ENCODE measurements at places on chromosomes 2 and 18.

GRCh38 chr2:185793532-185794345 is 55.1 kb downstream of the FSIP2 start:
- DNase-seq: no peak

GRCh38 chr18:11996190-11996754 is 15.0 kb downstream of the IMPA2 start:
- no peak for DNase-seq

DNA sequence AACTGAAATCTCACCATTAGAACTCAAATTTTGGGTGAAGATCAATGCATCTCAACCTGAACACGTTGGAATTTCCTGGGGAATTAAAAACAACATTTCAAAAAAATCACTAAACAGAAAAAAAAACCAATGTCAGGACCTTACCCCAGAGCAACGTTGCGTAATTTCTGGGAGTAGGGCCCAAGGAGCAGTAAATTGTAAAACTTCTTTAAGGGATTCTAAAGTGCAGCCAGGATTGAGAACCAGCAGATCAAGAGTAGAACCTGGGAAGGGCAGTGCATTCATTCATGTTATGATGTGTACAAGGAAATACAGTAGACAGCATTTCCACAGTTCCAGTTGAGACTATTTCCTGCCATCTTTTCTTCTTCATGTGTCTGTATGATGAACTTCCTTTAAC is 56.9 kb downstream of the RHBDD1 start:
- no peak for DNase-seq

- DNase-seq: no peak
Observed at GRCh38 chr2:193502363-193503035, 1307.8 kb upstream of the TMEFF2 start.

GRCh38 chr2:206890926-206891325 is 48.4 kb upstream of the CPO start:
- DNase-seq: no peak

DNA sequence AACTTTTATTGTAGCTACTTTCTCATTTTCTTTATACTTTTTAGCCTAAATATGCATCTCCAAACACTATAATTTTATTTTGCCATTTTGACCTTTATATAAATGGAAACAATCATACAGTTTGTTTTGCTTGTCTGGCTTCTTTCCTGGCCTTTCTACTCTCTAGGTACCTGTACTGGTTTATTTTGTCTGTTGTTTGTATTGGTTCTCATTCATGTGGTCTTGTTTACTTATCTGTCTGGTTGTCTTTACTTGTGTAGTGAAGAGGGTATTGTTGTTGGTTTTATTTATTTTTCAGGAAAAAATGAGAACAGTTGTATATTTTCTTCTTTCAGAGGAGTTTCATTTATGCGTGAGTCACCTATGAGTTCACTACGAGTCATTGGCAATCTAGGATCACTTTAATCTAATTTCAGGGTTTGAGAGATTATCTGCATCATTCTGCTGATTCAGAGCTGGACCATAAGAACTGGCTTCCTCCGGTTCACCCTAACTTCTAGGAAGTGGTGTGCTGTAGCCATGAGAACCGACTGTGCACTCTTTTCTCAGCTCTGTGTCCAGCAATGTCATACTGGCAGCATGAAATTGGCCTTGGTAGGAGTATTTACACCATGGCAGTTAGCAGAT is 33.1 kb upstream of the HDAC4 start:
- DNase-seq: no peak

DNA sequence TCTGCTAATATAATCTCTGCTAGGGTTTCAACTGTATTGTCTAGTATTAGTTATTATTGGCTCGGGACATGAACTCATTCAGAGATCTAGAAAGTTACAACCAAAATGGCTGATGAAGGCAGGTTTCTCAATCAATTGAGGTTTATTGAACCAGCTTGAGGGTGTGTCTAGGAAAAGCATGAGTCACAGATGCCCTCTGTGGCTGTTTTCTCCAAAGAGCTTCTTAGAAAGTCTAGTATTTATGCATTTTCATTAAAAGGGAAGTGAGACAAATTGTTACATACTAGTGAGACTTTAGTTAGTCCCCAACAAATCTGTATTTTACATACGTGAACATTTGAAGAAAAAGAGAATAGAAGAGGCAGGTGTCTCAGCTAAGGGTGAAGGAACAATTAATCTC is 23.0 kb upstream of the RTTN start:
- no peak for DNase-seq

DNA sequence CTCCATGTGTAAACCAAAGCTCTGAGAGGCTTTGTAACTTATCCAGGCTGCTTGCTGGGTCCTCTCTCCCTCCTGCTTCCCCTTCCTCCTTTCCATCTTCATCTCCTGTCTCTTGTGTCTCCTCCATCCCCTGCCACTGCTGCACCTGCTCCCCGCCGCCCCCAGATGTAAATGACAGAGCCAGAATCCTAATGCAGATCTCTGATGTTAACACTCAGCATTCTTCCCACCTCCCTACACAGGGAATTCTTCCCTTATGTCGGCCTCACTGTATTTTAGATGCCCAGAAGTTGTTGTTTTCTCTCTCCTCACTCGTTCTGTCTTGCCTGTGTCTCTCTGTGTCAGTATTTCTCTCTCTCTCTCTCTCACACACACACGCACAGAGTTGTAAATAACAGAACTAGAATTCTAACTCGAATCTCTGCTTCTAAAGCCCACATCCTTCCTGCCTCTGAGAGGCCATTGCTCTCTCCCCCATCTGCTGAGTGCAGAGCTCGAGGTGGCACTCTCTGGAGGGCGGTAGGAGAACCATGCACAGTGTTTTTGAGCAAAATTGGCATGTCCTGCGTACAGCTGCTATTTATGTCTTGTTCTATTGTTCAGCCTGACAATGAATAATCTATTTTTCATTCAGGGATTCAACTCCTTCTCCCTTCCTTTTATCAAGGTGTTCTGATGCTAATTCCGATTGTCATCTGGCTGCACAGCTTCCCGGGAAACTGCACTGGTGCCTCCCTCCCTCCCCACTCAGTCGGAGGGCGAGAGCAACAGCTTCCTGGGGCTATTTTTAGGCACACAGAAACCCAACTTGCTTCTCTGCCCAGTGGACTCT is 219.9 kb downstream of the SH3RF3 start:
- peak; percentile 30 for DNase-seq

DNA sequence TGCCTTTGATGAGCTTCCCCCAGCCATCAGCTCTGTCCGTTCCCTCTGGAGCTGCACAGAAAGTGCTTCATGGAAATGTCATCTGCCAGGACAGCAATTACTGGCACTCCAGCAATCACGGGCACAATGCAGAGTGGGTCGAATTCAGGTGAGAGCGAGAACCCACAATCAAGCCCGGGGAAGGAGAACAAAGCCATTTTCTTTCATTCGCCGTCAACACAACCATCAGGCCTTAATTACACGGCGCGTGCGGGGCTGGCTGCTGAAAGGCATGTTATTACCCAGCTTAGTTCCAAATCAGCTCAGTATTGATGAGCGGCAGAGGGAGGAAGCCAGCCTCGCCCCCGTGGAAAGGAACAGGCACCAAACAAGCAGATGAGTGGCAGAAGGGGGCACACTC is 143.9 kb downstream of the MYT1L start:
- DNase-seq: no peak

GRCh38 chr18:50006470-50007046 is 188.4 kb downstream of the MYO5B start:
- DNase-seq: no peak

- DNase-seq: no peak
Observed at GRCh38 chr2:213627054-213627710, 342.9 kb downstream of the SPAG16 start.

- DNase-seq: no peak
Observed at GRCh38 chr2:181371195-181371594, 86.0 kb upstream of the ITGA4 start.

GRCh38 chr2:16520891-16521290 is 144.7 kb downstream of the CYRIA start:
- no peak for DNase-seq

- no peak for DNase-seq
Observed at GRCh38 chr2:225600444-225600843, 200.9 kb downstream of the NYAP2 start.

DNA sequence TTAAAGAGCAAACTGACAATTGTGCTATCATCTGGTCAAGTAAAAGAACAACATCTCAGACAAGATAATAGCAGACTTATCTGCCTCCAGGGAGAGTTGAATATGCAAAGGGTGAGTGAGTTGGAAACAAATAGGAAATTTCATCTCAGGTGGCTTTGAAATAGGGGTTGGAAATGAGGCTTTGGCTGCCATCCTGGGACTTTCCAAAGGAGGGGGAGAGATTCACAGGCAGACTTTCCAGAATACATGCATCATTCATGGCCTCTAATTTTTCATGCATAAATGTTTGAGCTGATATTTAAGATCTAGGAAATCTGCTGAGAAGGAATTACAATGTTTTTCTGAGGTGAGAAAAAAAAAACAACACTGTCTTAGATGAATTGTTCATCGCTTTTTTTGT is 300.5 kb downstream of the ALK start:
- no peak for DNase-seq

- no peak for DNase-seq
Observed at GRCh38 chr18:7609617-7610016, 42.5 kb downstream of the PTPRM start.

GRCh38 chr2:240255165-240255491 is 114.7 kb upstream of the OTOS start:
- no peak for DNase-seq

DNA sequence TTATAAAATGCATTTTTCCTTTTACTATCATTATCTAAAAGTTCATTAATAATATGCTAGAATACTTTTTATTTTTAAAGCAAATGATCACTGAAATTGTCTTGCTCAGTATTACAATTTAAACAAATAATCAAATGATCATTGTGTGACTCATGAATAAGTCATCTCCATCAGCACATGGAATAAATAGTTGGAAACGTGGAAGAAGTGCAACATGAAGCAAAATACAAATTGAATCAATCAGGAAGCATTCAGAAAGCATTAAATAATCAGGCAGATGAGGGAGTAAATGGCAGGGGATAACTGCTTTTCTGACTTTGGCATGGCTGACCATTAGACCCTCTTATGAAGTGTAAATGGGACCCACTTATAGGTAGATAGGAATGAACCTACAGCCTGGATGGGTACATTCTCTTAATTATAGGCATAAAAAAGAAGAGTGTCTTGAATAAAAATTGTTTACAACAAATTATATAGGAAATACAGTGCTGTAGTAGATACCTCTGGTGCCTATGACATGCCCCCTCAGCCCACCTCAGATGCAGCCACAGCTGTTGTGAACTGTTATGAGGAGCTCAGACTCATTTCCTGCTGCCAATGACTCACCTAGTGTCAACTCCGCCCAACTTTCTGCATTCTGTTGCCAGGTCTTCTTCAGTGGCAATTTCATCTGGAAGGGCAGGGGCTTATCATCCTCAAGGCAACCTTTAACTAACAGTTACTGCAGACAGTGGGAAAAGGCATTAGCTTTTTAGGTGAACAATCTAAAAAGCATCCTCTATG is 936.0 kb downstream of the TRIB2 start:
- no peak for DNase-seq

DNA sequence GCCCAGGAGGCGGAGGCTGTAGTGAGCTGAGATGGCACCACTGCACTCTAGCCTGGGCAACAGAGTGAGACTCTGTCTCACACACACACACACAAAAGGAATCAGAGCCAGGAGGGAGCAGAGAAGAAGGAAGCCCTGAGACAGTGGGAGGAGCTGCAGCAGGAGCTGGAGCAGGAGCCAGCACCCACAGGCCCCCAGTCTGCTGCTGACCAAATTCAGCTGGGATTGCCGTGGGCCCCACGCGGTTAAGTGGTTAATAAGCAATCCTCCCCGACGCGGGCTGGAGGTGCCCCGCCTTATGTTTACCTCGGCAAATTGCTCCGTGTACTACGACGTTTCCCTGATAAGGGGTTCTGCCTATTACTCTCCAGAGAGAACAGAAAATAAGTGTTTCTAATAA is 265.3 kb downstream of the TWIST2 start:
- DNase-seq: no peak

GRCh38 chr2:37564356-37564755 is 107.1 kb downstream of the CDC42EP3 start:
- no peak for DNase-seq

DNA sequence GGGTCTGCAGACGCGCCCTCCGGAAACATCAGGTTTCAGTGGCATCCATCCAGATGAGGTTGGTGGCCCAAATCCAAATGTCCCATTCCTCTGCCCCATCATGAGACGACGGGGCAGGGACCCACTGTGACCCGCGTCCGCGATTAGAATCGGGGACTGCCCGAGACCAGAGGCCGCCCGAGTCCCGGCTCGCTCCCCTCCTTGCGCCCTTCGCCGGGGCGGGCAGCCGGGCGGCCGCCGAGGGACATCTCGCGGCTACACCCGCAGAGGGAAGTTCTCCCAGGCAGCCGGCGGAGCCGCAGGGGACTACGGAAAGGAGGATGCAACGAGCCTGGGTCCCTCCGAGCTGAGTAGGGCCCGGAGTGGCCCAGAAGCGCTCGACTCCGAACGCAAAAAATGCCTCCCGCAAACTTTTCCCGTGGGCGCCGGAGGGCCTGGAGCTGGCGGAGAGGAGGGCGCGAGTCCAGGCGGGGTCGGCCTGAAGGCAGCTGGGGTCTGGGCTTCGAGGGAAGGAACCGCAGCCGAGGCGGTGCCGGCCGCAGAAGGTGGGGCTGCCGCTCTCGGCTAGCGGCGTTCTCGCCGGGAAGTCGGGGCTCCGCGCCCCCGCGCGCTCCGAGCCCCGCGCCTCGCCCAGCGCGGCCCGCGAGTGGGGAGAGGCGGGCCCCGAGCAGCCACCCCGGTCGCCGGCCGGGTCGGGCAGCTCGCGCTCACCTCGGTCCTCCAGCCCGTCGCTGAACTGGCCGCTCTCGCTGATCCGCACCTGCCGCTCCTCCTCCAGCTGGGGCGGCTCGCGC is 580 bp downstream of the TMEM163 start:
- no peak for DNase-seq

GRCh38 chr18:58520969-58521368 is 107.9 kb downstream of the ALPK2 start:
- no peak for DNase-seq

DNA sequence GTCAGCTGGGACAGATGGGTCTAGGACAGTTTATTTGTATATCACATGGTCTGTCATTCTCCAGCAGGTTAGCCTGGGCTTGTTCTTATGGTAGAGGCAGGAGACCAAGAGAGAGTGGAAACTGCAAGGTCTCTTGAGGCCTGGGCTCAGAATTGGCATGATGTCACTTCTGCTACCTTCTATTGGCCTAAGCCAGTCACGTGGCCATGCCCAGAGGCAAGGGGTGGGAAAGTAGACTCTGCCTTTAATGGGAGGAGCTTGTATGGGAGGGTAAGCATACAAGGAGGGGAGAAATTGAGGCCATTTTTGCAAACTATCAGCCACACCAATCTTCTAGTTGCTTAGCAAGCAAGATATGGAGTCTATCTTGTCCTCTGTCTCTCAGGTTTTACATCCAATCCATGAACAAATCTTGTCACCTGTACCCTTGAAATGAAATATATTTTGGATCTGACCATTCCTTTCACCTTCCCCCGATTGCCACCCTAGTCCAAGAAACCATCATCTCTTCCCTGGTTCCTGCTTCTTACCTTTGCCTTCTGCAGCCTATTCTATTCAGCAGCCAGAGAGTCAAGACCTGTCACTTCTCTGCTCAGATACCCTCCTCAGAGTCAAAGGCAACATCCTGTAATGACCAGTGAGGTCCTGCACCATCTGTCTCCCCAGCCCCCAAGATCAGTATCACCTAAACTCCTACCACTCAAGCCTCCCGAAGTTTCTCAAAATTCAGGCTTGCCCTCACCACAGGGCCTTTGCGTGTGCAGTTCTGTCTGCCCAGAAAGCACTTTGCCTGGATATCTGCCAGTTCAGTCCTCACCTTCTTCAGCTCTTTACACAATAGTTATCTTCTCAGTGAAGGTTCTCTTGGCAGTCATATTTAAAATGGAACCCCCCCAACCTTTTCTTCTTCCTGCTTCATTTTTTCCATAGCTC is 240.0 kb downstream of the LOXHD1 start:
- DNase-seq: no peak

GRCh38 chr2:152718909-152719645 is 657 bp downstream of the ARL6IP6 start:
- peak; percentile 59 for DNase-seq

Data from right hindlimb (tissue), 1 donor.